ENCODE measurements at places on chromosomes 5 and 9.

GRCh38 chr9:37220971-37221370 is 100.6 kb downstream of the ZCCHC7 start:
- no peak for DNase-seq

GRCh38 chr5:163529698-163530097 is 24.3 kb downstream of the MAT2B start:
- no peak for DNase-seq

DNA sequence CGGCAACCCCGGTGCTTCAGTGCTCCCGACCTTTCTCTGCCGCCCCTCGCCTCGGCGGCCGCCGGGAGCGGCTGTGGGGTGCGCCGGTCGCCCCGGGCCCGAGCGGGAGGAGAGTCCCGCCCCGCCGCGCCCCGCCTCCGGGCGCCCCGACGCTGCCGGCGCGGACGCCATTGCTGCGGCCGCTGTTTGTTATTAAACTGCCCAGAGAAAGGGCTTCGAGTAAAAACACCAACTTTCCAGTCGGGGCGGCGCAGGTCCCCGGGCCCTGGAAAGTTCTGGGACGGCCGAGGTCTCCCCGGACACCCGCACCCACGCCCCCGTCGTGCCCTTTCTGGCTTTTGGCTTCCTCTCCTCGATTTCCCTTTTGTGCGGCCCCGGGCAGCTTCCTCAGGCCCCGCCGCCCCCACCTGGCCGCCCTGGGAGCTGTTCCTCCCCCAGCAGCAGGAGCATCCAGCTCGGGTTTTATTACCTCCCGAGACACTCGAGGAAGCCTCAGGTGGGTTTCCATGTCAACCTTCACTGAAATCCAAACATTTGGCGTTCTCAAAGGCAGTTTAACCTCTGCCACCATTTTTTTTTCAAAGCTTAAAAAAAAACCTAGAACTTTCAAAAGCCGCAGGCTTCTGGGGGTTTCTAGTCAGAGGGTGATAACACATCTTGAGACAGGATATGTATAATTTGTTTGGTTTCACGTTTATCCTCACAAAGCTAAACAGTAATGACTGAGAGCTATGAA is 334.4 kb downstream of the CWC27 start:
- DNase-seq: peak; percentile 77

GRCh38 chr9:130699047-130699446 is 5.5 kb downstream of the EXOSC2 start:
- no peak for DNase-seq

- DNase-seq: no peak
Observed at GRCh38 chr5:79834098-79834753, 144.6 kb downstream of the CMYA5 start.

DNA sequence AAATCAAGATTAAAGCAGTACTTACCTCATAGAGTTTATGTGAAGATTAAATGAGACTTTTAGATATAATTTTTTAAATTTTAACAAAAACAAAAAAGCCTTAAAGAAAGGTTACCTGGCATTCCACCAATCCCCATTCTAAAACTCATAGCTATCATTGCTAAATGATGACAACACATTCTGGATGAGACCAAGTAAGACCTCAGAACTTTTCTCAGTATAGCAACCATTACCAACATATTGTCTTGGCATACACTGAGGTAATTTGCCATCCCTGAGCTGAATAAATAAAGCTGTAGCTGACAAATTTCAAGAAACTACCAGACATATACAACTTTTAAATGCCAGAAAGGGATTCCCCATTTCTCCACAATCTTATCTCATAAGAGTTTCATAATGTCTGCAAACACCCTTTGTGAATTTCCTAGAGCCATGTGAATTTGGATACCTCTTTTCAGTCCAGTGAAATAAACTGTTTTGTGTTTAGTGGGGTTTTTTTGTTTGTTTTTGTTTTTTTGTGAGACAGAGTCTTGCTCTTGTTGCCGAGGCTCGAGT is 29.5 kb downstream of the RANBP3L start:
- DNase-seq: no peak

GRCh38 chr5:4137781-4138180 is 542.1 kb downstream of the IRX1 start:
- DNase-seq: no peak

GRCh38 chr5:76696251-76696650 is 19.7 kb upstream of the F2R start:
- no peak for DNase-seq

DNA sequence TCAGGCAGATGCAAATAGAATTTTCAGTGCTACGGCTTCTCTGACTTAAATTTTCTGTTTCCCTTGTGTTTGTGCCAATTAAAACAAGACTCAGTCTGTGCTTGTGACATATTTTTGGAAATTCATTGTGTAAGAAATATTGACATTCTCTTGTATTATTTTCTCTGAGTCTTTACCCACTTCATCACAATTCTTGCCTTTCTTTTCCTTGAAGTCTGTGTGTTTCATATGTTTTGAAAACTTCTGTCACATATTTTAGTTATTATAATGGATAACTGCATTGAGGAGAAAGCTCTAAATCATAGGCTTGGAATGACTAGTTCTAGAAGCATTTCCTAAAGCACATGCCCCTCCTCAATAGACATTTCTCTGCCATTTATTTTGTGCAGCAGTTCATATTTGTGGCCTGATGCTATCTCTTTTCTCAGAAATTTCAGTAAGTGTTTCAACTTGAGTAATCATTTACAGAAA is 206.6 kb downstream of the PALM2AKAP2 start:
- peak; percentile 91 for DNase-seq

DNA sequence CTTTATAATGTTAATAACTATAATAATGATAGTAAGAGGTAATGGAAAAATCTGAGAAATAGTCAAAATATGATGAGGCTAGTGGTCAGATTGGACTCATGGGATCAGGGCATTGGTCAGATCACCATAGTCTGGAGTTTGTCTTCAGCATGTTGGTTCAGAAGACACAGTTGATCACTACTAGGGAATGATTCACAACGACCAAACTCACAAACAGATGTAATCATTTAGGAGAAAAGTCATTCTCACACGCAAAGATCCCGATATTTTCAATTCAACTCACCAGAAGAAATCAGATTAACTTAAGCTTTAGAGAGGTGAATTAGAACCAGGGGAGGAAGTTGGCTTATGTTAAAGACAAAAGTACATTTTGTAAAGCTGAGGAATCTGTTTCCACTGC is 131.8 kb downstream of the LURAP1L start:
- DNase-seq: no peak

- no peak for DNase-seq
Observed at GRCh38 chr5:143653766-143654282, 158.1 kb upstream of the HMHB1 start.

- no peak for DNase-seq
Observed at GRCh38 chr9:34145165-34145564, 18.7 kb upstream of the DCAF12 start.

DNA sequence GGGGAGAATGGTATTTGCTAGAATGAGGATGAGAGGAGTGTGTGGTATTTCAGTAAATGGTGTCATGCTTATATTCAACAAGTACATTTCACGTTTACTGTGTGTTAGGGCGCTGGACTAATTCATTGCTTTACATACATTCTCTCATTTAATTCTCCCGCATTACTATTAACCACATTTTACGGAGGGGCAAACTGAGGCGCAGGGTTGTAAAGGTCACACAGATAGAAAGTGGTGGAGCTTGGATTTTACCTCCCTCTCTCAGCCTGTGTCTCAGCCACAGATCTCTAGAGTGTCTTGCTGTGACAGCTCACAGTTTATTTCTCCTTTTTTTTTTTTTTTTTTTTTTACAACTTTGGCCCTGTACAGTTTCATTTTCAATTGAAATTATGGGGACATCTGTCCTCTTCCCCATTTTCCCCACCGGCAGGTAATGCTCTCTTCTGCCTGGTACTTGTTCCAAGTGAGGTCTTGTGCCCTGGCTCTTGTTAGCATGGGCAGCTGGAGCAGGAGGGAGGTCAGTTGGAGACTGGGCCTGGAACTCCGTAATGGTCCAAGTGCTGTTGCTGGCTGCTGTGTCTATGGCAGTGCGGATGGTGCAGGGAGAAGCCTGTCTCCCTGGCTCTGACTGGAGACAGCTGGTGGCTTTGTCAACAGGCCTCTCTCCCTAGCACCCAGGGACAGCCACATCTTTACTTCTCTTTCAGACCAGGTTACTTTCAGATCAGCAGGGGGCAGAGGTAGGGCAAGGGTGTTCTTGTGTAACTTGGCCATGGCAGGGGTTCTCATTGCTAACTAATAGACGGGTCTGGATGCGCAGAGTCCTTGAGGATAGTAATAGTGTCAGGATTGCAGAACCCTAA is 20.5 kb upstream of the NDST1 start:
- peak; percentile 36 for DNase-seq

GRCh38 chr5:149803641-149804468 is 73.7 kb downstream of the PPARGC1B start:
- DNase-seq: peak; percentile 52

DNA sequence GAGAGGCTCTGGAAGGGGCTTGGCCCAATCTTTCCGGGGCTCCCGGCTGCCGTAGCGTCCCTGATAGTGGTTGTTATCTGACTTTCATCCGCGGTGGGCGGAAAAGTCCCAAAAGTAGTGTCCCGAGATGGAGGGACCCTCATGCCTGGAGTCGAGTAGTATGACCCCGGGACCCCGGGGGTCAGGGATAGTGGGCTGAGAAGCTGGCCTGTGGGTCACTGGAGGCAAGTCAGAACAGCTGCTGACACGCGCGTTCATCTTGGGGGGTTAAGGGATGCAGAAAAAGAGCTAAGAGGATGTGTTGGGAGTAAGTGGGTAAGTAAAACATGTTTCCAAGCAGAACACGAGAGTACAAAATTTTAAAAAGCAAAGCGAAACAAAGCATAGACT is 123.4 kb downstream of the TMEM161B start:
- no peak for DNase-seq

DNA sequence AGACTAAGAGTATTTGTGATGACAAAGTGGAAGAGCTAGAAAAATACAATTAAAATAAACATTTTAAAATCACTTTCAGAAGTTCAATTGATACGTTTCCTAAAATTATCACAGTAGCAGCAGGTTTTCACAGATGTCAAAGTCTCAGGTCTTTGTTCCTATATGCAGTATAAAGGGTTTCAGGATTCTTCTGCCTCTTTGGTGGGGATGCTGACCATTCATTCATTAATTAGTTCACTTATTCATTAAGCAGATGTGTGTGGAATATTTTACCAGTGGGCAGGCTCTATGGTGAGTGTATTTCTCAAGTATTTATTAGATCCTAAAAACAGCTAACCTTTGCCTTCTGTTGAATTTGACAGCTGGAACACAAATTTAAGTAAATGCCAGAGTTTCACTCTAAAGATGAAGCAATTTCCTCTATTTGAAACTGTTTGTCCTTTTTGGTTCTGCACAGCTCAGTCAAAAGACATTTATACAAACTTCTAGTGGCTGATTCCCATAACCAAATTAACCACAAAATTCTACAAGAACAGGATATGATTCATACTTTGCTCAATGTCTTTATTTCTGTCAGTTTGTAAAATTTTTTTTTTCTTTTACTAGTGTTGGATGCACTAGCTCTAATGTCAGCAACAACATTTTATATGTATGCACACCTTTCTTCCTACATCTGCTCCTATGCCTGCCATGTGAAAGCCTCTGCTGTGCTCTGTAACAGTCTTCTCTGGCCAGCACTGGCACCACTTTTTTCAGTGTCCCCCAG is 75.9 kb upstream of the PRR16 start:
- DNase-seq: peak; percentile 94

DNA sequence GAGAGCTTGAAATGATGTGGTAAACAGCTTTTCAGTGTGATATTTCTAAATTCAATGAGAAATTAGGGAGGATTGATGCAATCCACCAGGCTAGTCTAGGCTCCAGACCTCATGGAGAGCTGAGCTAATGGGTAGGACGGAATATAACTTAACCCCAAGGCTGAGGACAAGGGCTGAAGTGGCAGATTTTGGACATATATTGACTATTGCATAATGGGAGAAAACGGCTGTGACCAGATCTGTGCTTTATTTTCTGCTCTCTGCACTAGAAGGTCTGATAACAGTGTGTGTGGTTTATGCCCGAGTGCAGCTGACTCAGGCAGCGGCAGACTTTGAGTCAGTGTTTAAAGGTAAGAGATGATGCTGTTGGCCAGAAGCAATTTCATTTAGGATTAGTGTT is 70.6 kb downstream of the ACTBL2 start:
- DNase-seq: no peak

- no peak for DNase-seq
Observed at GRCh38 chr5:88925692-88926490, 42.9 kb upstream of the MEF2C start.

DNA sequence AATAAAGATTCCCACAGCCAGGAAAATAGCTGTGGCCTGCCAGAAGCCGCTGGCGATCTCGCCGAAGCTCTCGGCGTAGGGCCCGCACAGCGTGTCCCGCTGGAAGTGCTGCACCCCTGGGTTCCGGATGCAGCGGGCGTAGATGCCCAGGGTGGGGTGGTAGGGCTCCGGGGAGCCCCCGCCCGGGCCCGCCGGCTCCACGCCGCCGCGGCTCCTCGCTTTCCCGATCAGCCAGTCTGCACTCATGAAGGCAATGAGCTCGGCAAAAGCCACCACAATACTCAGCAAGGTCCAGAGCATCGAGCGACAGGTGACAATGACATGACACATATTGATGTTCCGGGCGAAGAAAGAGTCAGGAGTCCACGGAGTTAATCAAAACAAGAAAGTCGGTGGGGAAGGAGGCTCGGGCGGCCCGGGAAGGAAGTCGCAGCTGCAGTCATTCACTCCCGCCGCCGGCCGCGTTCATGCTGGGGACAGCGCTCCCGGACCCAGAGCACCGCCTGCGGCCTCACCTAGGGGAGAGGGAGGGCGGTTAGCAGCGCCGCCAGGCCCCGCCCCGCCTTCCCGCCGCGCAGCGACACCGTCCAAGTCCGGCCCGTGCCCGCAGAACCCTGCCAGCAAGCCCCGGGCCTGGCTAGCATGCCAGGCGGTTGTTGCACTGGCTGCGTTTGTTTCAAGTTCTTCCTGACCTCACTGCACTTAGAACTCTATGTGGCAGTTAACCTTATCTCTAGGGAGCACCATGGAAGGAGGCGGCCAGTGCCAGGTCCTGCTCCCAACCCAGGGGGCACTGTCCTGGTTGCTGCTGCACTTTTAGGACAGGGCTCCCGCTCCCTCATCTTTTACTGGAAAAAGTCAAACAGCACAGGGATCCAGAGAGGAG is 138.4 kb downstream of the LHFPL2 start:
- DNase-seq: peak; percentile 77

DNA sequence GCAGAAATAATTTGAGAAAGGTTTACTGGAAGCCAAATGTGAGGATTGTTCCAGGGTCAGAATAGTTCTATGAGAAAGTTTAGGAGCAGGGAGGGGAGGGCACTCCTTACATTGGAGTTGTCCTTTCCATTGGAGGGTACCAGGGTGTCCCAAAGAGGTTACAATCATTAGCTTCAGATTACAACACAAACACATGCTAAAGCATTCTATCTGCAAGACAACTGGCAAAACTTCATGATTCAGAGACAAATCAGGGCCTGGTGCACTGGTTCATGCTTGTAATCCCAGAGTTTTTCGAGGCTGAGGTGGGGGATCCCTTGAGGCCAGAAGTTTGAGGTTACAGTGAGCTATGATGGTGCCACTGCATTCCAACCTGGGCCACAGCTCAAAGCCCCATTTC is 51.8 kb downstream of the NSUN2 start:
- DNase-seq: no peak

- peak; percentile 27 for DNase-seq
Observed at GRCh38 chr5:83450967-83451248, 20.6 kb upstream of the VCAN start.
